ENCODE measurements at places on chromosomes 6 and 20.
A peak's percentile ranks its signal among the peaks of the same experiment; 100 is the strongest.

DNA sequence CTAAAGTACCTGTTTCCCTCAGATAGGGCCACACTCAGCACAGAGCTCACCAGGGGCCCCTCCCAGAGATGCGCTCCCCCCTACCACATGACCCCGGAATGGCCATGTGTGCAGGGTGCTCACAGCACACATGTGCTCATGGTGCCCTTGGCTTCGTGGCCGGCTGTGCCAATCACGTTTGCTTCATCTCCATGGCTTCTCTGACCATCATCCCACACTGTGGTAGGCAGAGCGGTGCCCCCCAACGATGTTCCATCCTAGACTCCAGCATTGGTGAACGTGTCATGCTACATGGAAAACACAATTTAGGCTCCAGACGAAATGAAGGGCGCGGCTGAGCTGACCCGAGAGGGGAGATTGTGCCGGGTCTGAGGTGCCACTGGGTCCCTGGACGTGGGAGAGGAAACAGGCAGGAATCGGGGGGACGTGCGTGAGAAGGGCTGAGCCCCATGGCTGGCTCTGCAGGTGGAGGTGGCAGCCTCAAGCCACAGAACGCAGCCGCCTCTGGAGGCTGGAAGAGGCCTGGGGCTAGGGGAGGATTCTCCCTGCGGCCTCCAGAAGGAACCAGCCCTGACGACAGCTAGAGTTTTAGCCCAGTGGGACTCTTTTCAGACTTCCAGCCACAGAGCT lies 126.5 kb downstream of the DLL1 start:
- no peak for DNase-seq

- no peak for DNase-seq
Observed at GRCh38 chr6:43402820-43403219, 24.5 kb upstream of the ABCC10 start.

- no peak for DNase-seq
Observed at GRCh38 chr20:10673176-10673841, 490 bp downstream of the JAG1 start.

GRCh38 chr6:16760516-16761470 lies at the start of gene ATXN1:
TSS of gene ATXN1 (minus strand) at chr6:16761460.
- DNase-seq, result peak; percentile 59

DNA sequence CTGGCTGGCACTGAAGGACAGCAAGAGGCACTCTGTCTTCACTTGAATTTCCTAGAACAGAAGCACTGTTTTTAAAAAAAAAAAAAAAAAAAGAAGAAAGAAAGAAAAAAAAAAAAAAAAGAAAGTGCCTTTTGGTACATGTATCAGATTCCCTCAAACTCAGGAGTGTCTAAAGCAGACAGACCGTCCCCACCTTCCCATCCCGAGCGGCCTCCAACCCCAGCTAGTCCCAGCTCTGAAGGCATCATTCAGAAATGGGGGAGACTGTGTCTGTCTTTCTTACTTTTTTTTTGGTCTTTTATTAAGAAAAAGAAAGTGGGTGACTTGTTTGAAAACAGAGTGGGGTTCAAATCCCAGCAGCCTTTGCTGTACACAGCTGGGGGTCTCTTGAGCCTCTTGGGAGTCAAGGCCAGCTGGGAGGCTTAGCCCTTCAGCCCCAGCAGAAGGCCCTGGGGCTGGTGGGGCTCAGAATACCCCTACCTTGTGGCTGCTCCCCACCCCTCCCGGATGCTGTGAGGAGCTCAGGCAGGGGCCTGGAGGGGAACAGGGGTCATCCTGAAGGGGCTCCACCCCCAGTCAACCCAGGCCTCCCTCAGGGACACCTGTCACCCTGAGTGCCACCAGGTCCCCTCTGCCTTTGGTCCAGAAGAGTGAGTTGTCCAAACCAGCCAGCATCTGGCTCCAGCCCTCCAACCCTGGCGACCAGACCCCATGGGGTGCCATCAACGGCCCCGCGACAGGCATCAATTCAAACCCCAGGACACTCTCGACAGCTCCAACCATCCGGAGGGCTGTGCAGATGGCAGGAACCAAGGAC lies 128.3 kb downstream of the TAF4 start:
- DNase-seq, result no peak

DNA sequence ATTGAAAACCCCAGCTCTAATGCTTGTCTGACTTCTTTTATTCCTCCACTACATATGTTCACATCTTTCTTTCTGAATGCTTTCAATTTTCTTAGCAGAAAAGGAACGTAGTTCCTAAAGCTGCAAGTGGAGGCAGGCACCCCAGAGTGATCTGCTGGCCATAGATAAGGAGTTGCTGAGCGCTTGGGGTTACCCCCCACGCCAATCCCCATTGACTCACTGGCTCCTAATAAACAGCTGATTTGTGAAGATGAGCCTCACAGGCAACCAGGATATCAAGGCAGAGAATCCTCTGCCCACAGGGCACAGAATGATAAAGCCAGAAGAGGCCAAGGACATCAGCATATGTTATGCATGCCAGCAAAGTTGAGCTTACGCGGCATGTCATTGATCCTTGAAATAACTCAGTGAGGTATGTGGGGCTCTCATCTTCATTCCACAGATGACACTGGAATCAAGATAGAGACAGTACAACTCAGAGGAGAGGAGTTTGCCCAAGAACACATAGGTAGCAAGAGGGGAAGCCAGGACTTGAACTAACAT lies 129.1 kb upstream of the PTPRT start:
- no peak for DNase-seq

DNA sequence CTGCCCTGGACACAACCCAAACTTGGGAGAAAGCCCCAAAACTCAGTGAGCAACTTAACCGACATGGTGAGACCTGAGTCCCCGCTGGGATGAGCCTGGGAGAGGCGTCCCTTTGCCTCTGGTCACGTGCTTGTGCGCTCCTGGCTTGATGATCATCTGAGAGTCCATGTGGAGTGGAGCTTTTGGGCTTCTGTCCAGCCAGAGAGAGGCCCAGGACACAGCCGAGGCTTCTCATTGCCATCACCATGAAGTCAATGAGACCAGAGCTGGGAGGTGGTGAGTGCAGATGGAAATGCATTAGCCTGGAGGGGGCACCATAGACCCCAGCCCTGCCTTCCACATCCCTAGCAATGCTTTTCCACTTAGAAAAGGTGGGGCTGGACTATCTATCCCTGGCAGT lies 250.0 kb downstream of the SLC24A3 start:
- DNase-seq, result no peak

- no peak for DNase-seq
Observed at GRCh38 chr6:79042088-79042798, 35.8 kb downstream of the PHIP start.

DNA sequence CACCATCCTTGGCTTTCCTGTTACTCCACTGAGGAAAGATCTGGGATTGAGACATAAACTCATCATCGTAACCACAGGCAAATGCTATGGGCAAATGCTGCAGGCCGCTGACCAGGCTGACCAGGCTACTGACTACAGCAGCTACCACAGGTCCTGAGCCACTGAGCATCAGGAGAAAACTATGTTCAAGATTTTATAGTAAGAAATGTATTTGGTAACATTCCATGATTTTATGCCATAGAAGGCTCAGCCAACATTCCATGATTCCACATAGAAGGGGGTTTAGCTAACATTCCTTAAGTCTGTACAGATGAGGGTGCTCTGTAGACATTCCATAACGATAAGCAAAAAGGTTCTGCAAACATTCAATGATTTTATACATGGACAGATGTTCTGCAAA lies 16.1 kb upstream of the B4GALT5 start:
- no peak for DNase-seq

DNA sequence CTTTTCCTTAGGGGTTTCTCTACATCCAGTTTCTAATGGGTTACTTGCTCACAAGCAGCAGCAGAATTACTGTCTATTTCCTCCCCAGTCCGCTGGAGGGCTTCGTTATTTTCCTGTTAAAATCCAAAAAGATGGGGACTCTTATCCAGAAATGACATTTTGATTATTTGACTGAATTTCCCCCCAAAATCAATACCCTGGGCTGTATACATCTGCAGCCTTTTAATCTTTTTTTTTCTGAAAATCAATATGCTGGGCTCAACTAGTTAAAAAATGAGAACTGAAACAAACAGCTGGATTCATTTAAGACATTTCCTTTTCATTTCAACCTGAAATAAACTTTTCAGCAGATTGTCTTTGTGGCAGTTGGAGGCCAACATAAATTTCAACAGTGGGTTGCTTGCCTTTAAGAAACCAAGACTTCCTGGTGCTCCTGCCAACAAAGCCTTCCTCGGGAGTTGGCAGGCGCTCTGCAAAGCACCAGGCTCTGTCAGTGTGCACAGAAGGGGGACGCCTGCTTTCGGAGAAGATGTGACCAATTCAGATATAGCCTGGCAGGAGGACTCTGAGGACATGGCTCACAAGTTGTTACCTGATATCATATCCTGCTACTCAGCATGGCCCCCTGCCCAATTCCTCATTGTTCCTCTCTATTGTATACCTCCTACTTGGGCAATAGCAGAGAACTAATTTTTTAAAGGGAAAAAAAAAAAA lies 204.7 kb upstream of the ARG1 start:
- no peak for DNase-seq

GRCh38 chr6:136969433-136969832 lies 47.3 kb downstream of the SLC35D3 start:
- no peak for DNase-seq

GRCh38 chr6:131042664-131043063 lies 20.4 kb downstream of the EPB41L2 start:
- DNase-seq, result no peak

GRCh38 chr6:138844192-138844591 lies 48.3 kb downstream of the ECT2L start:
- peak; percentile 94 for DNase-seq

DNA sequence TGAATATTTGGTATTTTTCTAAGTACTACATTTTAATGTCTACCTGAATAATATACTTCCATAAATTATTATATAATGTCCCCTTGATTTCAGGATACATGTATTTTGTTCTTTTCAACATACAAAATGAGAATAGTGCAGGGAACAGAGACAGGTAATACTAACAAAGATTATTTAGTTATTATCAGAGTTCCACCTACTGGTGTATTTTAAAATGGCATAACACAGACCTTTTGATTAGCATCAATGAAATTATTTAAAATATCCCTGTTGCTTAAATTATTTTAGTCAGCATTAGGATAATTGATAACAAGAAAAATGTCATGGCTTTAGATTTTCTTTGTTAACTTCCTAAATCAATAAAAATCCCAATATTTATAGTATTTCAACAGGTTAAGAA lies 184.0 kb downstream of the PRDM13 start:
- DNase-seq, result peak; percentile 33

DNA sequence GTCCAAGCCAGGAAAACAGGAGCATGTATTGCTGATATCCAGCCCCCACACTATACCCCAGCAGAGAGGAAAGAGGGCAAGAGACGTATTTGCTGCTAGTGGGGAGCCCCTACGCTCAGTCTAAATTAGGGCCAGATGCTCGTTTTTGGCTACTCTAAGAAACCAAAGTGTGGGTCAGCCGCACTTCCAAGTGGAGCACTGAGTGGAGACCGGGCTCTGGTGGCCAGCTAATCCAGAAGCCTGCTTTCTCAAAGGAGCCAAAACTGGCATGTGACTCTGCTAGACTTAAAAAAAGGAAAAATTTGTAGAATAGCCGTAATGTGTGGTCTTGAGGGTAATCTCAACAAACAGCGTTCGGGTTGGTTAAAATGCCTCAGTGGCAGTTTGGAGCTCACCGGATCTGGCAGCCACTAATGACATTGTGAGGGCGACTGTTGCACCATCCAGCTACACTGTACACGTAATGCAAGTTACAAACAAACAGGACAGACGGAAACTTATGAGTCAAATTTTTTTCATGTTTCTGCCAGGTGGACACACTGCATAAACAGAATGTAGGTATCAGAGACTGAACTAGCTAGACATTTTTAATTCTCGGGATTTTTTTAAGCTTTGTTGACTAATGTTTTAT lies 230.9 kb downstream of the FOXC1 start:
- DNase-seq, result no peak

Data from NCI-H1105 treated with DMSO at 0.1 percent for 48 hours (cell line).